NCI-H146 (cell line): ENCODE measurements at places on chromosomes 5 and 9.

DNA sequence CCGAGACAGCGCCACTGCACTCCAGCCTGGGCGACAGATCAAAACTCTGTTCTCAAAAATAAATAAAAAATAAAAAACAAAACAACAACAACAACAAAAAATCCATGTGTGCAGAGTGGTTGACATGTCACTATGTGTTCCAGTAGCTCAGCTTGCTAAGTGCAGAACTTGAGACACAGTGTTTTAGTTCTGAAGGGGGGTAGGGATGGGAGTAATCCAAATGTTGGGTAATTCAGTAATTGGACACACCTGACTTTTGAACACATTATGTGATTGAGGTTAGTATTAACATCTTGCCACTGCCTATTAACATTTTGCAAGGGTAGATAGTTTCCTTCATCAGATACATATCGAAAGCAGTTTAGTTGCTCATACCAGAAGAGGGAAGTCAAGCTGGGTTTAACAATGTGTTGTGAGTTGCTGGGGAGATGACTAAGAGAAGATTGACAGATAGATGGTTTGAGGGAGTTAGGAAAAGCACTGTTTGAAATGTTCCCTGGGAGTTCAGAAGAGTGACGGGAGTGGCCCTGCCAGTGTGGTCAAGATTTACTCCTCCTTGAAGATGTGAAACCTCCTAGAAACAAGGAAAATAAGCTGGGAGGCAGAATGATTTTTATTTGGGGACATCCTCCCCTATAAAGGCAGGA, 928 bp downstream of the HACD4 start:
- no peak for DNase-seq

DNA sequence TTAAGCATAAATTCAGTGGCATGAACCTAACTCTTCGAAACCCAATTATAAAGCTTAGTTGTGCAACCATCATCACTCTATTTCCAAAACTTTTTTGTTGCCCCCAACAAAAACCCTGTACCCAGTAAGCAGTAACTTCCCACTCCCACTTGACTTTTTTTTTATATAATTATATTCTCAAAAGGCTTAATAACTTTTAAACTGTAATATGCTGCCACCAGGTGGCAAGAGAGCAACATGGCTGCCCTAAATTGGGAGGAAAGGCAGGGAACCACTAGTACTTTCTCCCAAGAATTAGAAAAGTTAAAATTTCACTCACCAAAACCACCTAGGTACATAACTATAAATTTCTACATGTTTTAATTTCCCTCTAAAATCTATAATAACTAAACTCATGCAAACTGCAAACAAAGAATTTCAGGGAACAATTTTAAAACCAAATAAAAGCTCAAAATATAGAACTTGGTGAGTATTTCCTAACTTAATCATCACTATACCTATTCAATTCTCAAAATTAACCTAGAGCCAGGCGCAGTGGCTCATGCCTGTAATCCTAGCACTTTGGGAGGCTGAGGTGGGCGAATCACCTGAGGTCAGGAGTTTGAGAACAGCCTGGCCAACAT, 50.2 kb upstream of the RNF38 start:
- DNase-seq: peak; percentile 46

GRCh38 chr5:57749396-57749795, 266.8 kb upstream of the ACTBL2 start:
- no peak for DNase-seq

DNA sequence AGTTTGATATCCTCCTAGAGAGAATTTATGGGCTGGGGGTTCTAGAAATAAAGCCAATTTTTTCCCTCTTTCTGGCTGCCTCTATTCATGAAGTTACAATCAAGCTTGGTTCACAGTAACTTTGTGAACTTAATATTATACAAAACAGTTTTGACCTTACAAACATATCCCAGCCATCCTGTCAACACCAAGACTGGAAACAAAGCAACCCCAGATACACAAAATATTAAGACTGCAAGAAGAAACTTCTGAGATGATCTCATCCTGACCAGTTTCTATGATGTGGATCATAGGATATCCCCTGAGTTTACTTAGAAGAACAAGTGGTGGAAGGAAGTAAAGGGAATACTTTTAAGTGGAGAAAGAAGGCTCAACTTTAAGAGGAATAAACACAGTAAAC, 28.3 kb upstream of the CER1 start:
- DNase-seq: no peak

GRCh38 chr5:57532513-57533497, 50.2 kb upstream of the ACTBL2 start:
- no peak for DNase-seq

GRCh38 chr9:95791286-95791685, 84.2 kb upstream of the ERCC6L2 start:
- no peak for DNase-seq

- no peak for DNase-seq
Observed at GRCh38 chr5:150625164-150625535, 15.3 kb upstream of the SYNPO start.

GRCh38 chr5:155728146-155728856, 598.7 kb upstream of the SGCD start:
- DNase-seq: peak; percentile 56

DNA sequence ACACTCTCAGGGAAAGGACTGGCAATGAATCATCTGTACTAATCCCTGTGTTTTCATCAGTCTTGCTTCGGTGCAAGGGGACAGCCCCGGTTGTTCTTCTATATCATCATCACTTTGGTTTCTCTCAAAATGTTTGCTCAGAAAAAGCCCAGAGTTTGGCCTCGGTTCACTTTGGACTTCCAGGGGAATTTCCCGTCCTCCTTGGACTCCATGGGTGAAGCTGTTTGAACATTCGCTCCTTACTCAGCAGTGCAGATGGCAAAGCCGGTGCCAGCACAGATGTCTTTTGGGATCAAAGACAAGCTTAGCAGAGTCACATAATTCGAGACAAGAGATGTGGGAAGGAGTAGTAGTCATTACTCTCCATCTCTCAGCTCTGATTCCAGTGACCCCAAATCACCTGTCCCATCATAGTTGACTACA, 69.8 kb upstream of the TNFSF8 start:
- DNase-seq: no peak

DNA sequence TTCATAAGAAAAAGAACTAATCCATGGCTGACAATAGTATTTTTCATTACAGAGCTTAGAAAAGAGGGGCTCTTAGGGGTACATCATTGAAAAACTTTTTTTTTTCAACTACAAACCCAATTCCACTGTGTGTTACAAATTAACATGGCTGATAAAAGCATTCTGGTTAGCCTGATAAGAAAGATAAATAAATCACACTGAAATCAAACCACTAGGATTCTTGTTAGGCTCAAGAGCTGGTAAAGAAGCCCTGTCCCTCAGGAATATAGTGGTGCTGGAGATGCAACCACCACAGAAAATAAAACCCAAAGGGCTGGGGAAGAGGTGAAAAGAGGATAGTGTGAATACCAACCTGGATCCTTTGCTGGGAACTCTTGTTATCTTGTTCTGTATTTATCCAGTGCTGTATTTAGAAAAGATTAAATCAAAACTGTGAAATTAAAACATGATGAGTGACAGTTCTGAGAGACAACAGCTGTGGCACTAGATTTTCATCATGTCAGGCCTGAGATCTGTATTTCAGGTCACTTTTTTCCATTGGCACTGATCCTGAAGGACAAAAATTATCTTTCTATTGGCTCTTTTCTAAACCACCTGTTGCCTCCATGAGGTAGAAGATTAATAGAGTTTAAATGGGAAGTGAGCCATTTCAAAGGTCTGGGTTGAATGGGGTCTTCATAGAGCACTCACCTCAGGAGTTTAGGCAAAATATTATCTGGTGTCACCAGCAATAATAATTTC, 118.6 kb downstream of the ARRDC3 start:
- DNase-seq: no peak

GRCh38 chr5:168529374-168530234, 499 bp downstream of the FBLL1 start:
- DNase-seq: peak; percentile 35

DNA sequence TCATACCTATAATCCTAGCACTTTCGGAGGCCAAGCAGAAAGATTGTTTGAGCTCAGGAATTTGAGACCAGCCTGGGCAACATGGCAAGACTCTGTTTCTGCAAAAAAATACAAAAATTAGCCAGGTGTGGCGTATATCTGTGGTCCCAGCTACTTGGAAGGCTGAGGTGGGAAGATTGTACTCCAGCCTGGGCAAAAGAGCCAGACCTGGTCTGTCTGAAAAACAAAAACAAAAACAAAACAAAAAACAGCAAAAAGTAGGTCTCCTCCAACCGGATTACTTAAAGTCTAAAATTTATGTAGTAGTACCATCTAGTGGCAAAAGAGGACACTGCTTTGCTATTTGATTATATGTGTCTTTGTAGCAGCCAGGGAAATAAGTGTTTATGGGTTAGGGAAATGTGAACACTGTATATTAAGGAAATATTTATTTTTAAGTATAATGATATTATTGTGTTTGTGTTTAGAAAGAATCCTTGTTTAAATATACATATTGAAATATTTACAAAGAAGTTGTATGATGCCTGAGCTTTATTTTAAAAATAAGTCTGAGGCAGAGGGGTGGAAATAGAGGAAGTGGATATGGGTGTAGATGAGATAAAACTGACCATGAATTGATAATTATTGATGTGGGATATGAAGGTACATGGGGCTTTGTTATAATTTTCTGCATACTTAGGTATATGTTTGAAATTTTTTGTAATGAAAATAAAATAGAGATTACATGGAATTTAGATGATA, 20.0 kb downstream of the APC start:
- peak; percentile 52 for DNase-seq

GRCh38 chr5:113090336-113091106, 113.9 kb downstream of the DCP2 start:
- DNase-seq: no peak

DNA sequence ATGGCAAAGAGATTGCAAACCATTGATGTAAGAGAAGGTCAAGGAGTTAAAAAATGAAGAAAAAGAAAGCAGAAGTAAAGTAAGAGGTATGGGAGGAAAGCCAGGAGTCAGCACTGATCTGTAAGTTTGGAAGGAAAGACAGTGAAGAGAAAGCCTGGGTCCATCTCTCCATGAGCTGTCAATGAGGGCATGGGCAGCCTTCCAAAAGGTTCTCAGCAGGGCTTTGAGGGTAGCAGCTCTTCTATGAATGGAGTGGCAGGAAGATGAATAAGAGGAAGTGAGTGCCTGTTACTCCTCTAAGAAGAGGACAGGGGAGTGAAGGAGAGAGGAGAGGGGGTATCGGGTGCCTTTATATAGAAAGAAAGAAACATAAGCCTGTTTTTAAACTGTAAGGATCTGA, 97.1 kb downstream of the ADCY2 start:
- DNase-seq: no peak

GRCh38 chr9:17462869-17463464, 115.9 kb upstream of the SH3GL2 start:
- DNase-seq: peak; percentile 66

DNA sequence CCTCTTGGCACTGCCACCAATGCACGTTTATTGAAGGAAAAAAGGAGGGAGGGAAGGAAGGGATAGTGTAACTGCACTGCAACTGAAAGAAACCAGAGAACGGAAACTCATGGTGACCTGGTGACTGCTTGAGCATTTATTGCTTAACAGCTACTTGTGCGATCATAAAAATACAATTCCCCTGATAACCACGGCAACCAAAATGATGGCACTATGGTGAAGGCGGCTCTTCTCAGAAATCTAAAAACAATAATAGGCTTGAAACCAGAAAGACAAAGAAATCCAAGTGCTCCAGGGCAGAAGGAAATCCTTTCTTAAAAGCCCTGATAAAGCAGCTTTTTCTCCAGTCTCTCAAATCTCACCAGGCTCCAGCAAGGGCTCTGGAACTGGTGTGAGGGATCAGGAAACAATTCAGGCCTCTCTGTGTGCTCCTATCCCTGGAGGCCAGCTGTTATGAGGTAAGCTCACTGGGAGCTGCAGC, 1.9 kb downstream of the FBXO10 start:
- no peak for DNase-seq

DNA sequence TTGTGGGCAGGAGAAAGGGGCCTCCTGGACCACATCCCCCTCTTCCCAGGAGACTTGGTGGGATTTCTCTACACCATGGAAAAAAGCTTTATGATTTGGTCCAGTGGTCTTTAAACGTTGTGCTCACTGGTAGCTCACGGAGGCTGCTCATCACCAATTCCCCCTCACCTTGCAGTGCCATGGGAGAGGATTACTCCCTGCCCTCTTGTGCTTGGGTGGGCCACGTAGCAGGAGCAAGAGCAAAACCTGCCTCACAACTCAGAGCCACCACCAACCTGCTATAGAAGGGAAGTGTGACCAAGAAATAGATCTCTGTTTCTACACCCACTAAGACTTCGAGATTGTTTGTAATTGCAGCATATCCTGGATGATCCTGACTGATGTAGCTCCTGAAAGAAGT, 42.2 kb upstream of the N4BP3 start:
- DNase-seq: no peak

DNA sequence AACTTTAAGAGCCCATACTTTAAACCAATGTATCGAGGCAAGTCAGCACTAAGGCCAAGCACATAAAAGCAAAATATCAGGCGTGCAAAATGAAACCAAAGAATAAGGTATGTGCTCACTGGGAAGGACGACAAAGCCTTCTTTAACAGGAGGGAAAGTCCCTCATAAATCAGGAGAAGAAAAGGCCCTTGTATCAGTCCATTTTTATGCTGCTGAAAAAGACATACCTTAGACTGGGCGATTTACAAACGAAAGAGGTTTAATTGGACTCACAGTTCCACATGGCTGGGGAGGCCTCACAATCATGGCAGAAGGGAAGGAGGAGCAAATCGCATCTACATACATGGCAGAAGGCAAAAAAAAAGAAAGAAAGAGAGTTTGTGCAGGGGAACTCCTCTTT, 68.9 kb downstream of the UBE2QL1 start:
- no peak for DNase-seq

GRCh38 chr9:115006660-115007059, 76.3 kb upstream of the TNFSF8 start:
- DNase-seq: no peak

DNA sequence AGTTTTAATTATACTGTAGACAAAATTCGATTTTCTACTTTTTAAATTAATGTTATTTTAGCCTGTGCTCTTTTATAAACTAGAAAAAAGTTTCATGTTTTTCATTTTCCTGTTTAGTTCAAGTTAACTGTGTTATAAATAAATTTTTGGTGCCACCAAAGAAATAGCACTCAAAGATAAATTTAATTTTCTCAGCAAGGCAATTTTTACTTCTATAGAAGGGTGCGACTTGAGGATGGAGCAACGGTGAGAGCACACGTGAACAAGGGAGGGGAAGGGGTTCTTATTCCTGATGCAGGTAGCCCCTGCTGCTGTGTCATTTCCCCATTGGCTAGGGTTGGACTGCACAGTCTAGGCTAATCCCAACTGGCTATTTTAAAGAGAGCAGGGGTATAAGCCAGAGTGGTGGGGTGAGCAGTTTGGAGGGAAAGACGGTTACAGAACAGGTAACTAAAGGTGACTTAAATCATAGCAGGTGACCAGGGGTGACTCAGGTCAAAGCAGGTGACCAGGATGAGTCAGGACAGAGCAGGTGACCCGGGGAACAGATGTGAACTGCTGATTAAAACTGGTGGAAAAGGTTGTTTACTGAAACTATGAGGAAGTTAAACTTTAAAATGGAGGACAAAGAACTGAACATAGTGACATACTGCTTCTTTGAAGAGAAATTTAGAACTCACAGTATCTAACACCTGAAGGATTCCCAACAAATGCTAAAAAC, 104.6 kb upstream of the GPBP1 start:
- DNase-seq: no peak

GRCh38 chr5:119954106-119954505, 324.7 kb downstream of the FAM170A start:
- DNase-seq: no peak
